ENCODE measurements at places on chromosomes 3 and 15. TPM values are rescaled to one million over a fixed set of nuclear protein-coding genes. Genes with fewer than 3 reads are reported as not detected.
A peak's percentile ranks its signal among the peaks of the same experiment; 100 is the strongest.

DNA sequence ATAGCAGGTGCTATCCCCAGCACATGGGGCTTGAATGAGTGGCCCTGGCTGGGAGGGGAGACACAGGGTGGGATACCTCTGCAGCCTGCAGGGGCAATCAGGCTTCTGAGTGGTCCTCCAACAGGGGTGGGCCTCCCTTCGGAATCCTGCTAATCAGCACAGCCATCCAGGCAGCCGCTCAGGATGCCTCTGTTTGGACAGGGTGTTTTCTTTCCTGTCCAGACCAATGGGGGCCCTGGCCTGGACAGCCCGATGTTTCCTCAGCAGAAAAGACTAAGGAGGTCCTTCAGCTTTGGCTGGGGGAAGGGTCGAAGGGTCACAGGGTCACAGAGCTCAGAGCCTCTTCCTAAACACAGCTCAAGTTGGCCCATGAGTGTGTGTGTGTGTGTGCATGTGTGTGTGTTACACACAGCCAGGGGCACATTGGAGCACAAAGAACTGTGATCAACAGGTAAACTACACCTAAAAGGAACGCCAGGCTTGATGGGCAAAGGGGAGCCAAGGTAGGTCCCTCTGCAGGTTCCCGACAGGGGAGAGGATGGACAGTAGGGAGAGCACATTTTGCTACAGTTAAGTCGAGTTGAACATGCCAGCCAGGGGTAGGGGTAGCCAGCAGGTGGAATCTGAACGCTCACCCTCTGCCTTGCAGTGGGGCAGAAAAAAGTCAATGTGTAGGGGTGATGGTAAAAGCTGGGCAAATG lies 1.1 kb upstream of the HAPLN3 start:
- DNase-seq = no peak

- DNase-seq = peak; percentile 33
Observed at GRCh38 chr15:68875377-68876116, 54.8 kb upstream of the SPESP1 start.

The SLC27A2 gene
- 0.38 TPM for total RNA-seq

DNA sequence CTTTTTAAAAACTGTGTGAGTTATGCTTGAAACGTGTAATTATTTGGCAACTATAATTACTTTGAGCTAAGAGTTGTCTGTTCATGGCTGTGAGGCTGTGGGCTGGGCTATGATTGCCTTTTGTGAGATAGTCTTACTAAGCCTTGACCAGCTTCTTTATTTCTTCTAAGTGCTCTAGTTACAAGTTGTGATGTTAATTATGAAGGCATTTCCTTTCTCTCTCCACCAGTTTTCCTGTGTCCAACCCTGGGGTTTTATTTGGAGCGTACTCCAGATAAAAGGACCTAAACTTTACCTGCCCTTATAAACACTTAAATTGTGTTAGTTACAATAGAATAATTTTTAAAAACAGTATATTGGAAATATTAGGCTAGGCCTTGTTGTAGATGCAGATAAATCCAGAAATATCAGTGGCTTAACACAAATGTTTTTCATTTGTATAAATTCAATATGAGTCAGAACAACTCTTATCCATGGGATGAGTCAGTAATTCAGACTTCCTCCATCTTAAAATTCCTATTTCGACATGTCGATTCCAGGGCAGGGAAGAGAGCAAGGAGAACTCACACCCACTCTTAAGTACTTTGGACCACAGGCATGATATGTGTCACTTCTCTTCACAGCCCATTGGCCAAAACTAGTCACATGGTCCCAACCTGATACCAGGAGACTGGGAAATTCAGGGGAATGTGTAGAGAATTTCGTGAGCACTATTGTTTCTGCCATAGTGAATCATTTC lies 17.0 kb downstream of the TMEM62 start:
- no peak for DNase-seq

The PPCDC gene
- 43.3 TPM for total RNA-seq

- no peak for DNase-seq
Observed at GRCh38 chr3:172562871-172563865, 39.9 kb upstream of the TNFSF10 start.

The GOLGA8J gene
- total RNA-seq = not detected

The ATP13A5 gene
- not detected for total RNA-seq

GRCh38 chr15:22786868-22787698 lies 639 bp downstream of the NIPA1 start:
- DNase-seq = no peak

DNA sequence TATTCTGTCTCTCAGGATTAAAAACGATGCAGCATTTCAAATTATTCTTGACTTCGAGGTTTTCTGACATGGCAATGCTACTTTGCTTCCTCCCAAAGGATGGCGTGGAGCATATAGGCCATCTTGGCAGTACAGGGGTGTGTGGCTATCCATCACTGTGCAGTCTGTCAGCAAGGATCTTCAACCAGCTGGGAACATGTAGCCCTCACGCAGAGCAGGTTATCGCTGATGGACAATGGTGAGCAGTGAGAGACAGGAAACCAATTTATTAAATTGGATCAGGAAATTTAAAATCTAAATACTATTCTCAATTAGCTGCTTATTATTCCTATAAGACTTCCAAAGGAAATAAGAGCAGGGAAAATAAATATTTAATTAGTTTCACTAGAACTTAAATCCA lies 615.3 kb downstream of the OTOL1 start:
- no peak for DNase-seq

The ASB14 gene
- not detected for total RNA-seq

The SCAANT1 gene
- 1.7 TPM for total RNA-seq

The ALG1L2 gene
- not detected for total RNA-seq

GRCh38 chr15:94387849-94388441 lies 156.6 kb downstream of the MCTP2 start:
- peak; percentile 5 for DNase-seq

- no peak for DNase-seq
Observed at GRCh38 chr3:193863657-193864357, 270.8 kb downstream of the OPA1 start.

The ITIH1 gene
- total RNA-seq = 0.33 TPM

DNA sequence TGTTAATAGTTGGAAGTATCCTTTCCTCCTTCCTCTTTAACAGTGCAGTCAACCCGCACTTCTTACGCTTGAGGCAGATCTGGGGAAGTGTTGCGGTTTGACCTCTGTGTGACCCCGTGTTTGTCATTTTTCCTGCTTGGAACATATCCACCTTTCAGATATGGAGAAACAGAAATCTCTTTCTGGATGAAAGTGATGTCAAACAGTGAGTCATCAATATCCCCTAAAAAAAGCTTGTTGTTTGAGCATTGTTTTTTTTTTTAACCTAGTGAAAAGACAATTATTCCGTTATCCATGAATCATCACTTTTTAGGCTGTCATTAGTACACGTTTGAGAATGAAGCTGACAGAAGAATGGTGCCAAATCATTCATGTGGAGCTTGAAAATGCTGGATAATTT lies 293.7 kb downstream of the ARPP21 start:
- no peak for DNase-seq
